Dermis blood vessel endothelial cell (primary cell): ENCODE measurements at places on chromosomes 4 and X. TPM values are rescaled to one million over a fixed set of nuclear protein-coding genes. Genes with fewer than 3 reads are reported as not detected.
A peak's percentile ranks its signal among the peaks of the same experiment; 100 is the strongest.

AMBN gene
- total RNA-seq: not detected in 2 replicates

INPP4B gene
- total RNA-seq: 20.9 and 43.2 TPM in 2 replicates

RASL11B gene
- not detected in 2 replicates for total RNA-seq

DNA sequence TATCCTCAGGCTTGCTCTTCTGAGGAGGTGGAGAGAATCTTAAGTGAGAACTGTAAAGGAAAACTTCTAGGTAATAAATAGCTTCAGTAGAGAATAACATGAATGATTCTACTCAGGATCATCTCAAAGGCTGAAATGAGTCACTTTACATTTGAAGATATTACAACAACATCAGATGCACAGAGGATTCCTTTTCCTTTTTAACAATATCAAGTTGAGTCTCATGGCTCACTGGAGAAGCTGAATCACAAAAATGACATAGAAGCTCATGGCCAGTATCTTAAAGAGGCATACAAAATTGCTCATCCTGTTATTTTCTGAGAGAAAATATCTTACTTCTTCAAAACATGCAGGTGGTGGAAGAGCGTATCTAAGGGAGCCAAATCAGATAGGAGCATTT, 72.5 kb upstream of the EMCN start:
- no peak for DNase-seq

GRCh38 chrX:69303231-69303630, 138.0 kb upstream of the PJA1 start:
- DNase-seq: no peak

GIMD1 gene
- total RNA-seq: not detected in 2 replicates

RRAGB gene
- 19.5 and 24.3 TPM in 2 replicates for total RNA-seq

- peak; percentile 71 for DNase-seq
These were observed 13.9 kb upstream of the PPEF2 start for GRCh38 chr4:75916091-75916661.

CT47A1 gene
- total RNA-seq: not detected in 2 replicates

DNA sequence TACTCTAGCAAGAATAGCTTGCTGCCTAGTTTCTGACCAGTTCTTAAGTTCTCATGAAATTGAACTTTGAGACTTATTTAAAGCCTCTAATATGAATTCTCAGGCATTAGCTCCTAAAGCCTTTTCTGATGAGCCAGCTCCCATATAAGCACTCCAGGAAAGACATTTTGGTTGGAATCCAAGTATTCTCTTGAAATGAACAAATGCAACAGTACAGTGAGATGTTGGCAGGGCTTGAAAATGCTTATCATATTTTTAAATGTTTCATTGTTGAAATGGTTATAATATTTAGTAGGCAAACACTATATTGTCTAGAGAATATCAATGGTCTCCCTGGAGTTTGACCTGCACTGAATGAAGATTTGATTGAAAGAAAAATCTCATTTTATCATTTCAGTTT, 240.3 kb downstream of the ANK2 start:
- no peak for DNase-seq

DNA sequence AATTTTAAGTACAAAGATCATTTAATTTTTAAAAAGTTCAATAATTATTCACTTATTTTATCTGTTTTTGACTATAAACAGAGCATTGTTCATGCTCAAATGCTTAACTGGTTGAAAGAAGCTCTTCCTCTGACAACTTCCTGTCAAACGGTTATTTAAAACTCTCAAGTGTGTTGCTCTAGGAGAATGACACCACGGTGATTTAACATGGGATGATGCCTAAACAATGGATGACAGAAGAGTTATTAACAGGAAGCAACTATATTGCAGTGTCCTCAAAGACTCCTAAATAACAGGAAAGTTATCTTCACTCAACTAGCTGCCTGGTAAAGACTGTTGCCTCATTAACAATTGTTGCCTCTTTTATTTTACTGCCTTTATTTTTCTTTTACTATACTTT, 509.6 kb downstream of the PACRGL start:
- peak; percentile 25 for DNase-seq

ABCG2 gene
- total RNA-seq: 45.0 and 96.0 TPM in 2 replicates

DNA sequence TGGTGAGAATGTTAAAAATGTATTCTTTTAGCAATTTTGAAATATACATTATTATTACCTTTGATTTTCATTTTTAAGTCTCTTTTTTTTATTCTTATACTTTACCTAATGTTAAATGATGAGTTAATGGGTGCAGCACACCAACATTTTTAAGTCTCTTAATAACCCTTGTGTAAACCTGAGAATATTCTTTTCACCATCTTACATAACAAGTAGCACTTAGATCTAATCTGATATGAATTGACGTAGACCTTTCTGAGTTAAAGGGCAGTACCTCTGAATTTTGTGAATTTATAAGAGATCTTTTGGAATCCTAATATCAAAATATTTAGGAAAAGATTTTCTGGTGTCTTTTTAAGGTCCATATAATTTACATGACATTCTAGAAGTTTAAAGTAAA, 110.6 kb downstream of the TTC29 start:
- DNase-seq: no peak

DNA sequence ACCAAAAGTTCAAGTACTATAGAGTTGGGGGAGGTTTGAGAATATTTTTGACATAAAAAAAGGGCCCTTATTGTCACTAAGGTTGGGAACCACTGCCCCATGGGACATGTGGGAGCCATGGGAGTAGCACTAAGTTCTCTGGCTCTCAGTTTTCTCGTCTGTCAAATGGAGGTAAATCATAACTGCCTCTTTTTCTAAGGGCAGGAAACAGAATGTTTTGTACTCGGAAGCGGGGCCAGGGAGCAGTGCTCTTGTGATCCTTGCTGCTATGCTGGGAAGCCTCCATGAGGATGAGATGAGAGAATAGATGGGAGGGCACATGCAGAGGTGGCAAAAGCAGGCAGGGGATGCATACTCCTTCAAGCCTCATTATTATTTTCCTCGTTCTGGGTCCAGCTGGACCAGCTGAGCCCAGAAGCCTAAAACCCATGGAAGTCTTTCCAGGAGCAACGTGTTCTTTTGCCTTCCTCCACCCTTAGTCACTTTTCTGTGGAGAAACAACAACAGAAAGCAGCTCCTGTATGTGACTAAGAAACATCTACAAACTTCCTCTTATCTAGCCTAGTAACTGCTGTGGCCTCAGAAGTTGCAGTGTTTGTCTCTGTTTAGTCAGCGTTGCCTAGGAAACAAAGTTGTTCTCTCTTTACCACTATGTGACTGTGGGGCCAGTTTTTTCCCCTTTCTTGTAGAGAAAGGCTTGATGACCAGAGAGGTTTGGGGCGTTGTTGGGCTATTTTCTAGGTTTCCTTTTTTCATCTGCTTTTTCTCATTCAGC, 64.8 kb downstream of the TSC22D3 start:
- peak; percentile 89 for DNase-seq

ADD1 gene
- 168 and 270 TPM in 2 replicates for total RNA-seq

PPBP gene
- total RNA-seq: not detected in 2 replicates

DNA sequence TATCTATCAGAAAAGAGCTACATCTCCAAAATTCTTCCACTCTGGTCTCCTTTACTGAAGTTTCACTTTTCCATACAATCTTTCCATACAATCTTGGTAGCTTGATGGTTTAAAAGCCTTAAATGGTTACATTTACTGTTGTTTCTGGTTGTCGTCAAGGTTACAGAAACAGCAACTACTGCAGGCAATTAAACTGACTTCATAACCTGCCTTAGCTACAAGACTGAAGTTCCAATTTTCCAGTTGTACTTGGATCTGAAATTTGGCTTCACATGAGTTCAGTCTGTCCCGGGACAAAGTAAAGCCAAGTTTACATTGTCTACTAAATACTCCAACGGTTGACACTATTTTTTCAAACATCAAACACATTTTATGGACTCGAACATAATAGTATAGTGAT, 326.4 kb downstream of the ANKRD50 start:
- DNase-seq: peak; percentile 30

DNA sequence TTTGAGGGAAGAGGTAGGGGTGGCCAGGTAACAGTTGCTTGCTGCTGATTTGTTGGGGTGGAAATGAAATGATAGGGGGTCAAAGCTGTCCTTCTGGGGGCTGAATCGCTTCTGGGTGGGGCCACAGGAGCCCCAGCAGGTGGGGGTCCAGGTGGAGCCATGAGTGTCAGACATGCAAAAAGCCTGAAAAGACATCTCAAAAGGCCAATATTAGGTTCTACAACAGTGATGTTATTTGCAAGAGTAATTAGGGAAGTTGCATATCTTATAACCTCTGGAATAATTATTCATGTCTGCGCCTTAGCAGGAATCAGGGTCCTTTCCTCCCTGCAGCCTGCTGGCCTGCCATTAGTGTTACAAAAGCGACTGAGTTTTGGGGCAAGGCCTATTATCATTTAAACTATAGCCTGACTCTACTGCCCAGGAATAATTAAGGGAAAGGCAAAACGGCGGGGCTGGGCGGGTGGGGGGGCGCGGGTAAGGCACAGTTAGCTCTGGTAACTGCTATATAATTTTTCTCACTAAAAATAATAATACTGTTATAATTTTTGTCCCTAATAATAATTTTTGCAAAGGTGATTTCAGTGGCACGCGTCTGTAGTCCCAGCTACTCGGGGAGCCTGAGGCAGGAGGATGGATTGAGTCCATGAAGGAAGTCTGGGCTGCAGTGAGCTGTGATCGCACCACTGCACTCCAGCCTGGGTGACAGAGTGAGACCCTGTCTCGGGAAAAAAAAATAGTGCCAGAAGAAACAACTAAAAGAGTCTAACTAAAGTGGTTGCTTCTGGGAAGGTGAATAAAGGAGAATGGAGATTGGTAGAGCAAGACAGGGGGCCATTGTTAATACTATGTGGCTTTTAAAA, 145.7 kb downstream of the MAGEB17 start:
- DNase-seq: no peak

HELT gene
- not detected in 2 replicates for total RNA-seq

ERAS gene
- total RNA-seq: not detected in 2 replicates

DNA sequence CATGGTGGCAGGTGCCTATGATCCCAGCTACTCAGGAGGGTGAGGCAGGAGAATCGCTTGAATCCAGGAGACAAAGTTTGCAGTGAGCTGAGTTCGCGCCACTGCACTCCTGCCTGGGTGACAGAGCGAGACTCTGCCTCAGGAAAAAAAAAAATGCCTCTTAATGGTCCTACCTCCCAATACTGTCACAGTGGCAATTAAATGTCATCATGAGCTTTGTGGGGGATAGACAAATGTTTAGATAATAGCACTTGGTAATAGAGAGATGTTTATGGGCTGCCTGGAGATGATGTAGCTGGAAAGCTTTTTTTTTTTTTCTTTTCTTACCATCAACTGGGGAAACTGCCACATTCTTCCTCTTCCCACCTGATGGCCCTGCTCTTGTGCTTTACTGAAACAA, 33.0 kb downstream of the GRK4 start:
- no peak for DNase-seq

DNA sequence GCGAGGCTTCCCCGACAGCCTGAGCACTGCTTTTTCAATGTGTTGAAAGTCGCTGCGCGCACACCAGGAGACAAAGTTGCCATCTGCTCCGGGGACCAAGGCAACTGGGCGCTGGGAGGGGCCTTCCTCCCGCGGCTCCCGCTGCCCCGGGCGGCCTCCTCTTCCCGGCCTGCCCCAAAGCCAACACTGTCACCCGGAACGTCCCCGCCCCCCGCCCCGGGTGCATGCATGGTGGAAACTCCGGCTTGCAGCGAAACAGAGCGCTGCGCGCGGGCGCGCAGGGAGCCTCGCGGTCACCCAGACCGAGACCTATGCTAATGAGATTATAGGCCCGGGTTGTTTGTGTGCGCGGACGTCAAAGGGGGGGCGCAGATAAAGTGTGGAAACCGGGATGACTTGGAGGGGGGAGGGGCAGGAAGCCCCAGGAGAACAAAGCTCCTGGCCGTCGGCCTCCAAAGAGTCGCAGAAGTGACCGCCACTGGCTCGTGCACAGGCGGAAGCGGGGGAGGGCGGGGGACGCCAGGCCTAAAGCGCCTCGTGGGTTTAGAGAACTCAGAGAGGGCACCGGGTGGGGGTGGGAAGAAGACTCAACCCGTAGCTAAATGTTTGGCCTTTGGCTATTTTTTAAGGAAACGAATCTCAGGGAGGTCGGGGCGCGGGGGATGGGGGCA, 88.8 kb downstream of the BCOR start:
- DNase-seq: peak; percentile 13

DNA sequence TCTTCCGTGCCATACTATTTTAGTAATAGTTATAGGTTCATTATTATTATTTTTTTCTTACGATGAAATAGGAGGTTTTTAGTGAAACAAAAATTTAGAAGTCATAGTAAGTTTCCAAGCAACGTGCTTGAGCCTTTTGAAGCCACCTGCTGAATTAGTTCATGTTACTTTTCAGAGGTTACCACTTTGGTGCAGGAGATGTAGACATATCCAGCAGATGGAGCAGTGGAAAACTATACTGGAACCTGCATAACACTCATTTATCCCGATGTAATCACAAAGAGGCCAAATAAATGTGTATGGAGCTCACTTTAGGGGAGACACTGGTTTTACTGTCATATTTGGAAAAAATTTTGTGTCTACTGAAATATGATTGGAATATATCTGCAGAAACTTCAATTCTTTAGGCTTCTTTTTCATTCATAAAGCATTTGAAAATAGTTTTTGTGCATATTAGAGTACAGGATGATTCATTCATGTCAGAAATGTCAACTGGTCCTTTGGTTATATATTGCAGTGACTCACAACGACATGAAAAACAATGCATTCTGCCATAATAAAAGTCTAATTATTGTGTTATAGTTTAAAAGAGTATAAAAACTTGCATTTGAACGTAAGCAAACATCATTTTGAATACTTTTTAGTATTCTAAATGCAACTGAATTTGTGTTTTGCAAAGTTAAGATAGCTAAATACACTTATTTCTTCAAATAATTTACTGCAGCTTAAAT, 2182.9 kb upstream of the TENM3 start:
- DNase-seq: peak; percentile 0

F9 gene
- not detected in 2 replicates for total RNA-seq

L1CAM gene
- total RNA-seq: 1.1 and 2.4 TPM in 2 replicates

DNA sequence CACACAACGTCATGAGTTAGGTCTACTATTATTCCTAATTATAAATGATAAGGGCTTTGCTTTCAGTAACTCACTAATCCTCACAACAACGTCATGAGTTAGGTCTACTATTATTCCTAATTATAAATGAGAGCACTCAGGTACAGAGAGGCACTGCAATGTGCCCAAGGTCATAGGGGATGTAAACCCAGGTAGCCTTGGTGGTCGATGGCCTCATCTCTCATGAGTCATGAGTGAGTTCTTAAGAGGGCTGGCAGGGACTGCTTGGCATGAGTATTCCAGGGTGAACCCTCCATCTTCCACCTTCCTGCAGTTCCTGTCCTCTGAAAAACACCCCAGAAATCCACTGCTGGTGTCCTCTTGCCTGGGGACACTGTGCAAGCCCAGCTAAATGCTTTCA, 317.1 kb downstream of the STK32B start:
- no peak for DNase-seq

- no peak for DNase-seq
These were observed 104.0 kb upstream of the WDR17 start for GRCh38 chr4:175961604-175962003.

GRCh38 chr4:10056334-10057022, 35.2 kb upstream of the SLC2A9 start:
- no peak for DNase-seq

SLC49A3 gene
- 9.9 and 10.6 TPM in 2 replicates for total RNA-seq

ZMAT1 gene
- 1.3 and 2.4 TPM in 2 replicates for total RNA-seq
